Activated CD8-positive, alpha-beta memory T cell treated with anti-CD3 and anti-CD28 coated beads for 24 hours (primary cell): ENCODE measurements at places on chromosomes 1 and 21.

DNA sequence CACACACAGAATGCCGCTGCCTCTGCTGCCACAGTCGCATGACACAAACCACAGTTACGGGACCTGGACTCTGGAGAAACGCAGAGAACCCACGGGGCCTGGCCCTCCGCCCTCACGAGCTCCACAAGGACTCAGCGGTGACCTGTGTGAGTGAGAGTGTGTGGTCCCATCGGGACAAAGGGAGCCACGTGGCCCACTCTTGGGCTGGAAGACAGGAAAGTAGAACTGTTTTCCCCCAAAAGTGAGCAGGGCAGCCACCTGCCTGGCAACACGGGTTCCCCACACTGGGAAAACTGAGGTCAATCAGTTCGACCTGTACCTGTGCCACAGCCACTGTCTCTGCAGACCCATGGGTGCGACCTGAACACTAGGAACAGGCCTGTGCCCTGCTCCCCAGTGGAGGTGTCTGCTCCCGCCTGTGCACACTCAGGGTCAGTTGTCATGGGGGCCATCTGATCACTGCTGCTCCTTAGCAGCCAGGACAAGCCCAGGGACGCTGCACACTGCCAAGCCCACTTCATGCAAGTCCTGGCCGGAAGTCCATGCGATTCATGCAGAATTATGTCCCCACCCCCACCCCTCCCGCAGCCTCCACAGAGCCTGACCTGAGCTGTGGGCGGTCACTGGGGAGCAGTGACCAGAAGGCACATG is 54.4 kb upstream of the ADARB1 start:
- DNase-seq: no peak

DNA sequence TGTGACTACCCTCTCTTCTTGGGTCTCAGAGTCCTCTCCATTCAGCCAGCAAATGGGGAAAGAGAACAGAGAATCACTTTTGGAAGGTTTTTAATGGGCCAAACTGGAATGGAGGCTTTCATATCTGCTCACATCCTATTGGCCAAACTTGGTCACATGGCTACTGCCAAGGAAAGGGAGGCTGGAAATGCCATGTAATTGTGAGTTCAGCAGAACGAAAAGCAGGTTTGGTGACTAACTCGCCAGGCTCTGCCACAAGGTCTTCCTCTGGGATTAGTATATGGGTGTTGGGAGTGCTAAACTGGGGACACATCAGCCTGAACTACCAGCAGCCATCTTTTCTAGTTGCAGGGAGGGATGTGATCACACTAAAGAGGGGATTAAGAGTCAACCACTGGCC is 19.2 kb downstream of the RD3 start:
- DNase-seq: no peak

- no peak for DNase-seq
Observed at GRCh38 chr1:200073286-200073637, 45.8 kb downstream of the NR5A2 start.

DNA sequence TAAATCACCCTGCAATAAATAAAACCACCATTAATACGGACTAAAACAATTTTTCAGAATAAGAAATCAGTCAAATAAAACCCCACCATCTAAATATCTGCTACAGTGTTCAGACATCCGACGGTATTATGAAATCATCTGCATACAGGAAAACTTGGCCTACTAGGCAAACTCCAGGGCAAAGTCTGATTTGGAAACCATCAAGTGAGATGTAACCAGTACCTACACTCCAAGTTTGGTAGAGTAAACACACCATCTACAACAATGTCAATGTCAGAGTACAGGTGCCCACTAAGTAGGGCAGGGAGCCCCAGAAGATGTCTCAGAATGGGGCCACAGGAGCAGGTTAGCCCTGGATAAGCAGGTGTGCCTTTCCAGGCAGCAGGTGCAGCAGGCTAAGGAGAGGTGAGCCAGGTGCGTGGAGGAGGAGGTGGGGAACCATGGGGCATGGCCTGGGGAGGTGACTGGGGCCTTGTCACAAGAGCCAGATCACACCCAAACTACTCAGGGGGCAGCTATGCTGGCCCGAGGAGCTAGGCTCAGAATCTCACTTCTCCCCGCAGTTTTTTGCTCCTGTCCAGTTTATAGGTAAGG is 59.6 kb downstream of the CAPZB start:
- DNase-seq: no peak

DNA sequence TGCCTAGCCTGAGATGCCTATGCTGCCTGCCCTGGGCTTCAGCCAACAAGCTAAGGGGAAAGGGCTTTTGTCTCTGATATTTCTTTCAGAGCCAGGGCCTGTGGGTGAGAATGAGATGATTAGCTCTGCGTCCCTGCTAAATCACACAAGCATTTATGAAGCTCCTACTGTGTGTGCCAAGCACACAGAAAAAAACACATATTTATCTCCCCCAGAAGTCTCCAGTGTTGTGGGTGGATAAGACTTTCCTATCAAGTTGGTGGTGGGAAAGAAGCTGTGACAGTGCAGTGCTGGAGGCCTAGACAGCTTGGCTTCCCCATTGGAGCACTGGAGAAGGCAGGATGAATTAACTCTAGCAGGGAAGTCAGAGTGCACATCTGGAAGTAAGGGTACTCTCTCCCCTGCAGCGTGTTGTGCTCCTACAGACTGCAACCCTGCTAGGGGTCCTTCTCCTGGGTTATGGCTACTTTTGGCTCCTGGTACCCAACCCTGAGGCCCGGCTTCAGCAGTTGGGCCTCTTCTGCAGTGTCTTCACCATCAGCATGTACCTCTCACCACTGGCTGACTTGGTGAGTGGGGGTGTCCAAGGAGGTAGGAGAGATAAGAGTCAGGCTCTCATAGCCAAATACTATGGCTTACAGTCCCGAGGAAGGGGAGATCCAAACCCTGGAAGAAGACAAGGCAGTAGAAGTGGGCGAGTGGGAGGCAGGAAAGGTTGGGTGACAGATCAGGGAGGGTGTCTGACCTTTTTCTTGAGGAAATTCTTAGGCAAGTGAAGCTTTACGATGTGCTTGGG is 1.7 kb downstream of the SLC50A1 start:
- no peak for DNase-seq

- no peak for DNase-seq
Observed at GRCh38 chr1:96104906-96105305, 616.7 kb upstream of the PTBP2 start.

DNA sequence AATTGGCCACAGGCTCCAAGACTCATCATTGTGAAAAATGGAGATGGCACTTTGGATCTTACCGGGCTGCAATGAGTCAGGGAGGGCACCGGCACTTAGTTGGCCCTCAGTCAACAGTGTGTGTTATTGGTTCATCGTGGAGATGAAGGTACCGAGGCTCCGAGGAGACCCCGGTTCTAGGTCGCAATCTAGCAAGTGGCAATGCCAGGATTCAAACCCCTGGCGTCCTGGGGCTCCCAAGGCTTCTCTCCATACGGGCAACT is 49.0 kb upstream of the ACOT11 start:
- no peak for DNase-seq
